DMS79 treated with DMSO at 0.1 percent for 48 hours (cell line): ENCODE measurements at places on chromosomes 2 and 18.

DNA sequence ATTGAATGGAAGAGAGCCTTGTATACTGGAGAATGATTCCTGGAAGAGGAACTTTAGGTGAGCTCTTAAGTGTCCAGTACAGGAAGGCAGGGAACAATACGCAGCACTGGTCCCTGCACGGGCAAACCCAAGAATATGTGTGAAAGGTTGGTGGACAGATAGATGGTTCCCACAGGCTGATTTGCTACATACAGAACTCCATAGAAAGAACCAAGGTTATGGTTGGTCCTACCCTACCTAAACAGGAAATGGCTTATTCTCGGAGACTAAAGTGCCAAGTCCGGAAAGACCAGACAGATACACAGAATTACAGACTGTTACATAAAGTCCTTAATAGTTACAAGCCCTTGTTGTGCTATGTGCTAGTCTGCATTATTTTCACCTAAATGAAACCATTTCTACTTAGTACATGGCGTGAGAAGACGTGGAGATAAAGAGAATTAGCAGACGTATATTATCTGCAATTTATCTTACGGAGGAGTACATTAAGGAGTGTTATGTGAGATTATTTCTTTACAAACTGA is 1.2 kb downstream of the REV1 start:
- peak; percentile 53 for DNase-seq

DNA sequence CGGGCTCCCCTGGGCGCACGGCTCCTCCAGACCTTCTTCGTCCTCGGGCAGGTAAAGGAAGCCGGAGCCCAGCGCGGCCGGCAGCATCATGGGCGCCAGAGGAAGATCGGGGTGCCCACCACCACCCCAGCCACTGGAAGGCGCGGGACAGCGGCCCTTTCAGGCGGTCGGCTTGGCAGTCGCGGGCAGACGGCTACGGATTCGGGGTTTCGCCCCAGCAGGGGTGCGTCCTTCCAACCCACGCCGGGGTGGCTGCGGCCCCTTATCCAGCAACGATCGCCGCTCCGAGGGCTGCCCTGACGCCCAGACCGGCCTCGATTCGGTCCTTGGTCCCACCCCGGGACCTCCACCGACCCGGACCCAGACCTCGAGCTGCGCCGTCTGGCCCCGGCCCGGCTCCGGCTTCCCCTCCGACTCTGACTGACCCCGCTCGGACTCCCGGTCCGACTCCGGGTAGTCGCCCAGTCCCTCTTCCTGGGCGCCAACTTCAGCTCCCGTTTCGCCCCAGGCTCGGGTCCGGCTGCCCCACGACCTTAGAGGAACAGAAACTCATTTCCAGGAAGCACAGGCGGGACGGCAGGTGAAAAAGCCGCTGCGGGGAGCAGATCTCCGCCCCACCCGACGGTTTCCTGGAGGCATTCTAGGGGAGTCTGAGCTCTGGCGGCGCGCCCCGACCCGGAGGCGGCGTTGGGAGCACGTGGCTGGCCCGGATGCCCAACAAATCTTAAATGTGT is 30.2 kb upstream of the SSB start:
- no peak for DNase-seq

GRCh38 chr2:2845806-2846315 is 514.8 kb upstream of the MYT1L start:
- peak; percentile 55 for DNase-seq

DNA sequence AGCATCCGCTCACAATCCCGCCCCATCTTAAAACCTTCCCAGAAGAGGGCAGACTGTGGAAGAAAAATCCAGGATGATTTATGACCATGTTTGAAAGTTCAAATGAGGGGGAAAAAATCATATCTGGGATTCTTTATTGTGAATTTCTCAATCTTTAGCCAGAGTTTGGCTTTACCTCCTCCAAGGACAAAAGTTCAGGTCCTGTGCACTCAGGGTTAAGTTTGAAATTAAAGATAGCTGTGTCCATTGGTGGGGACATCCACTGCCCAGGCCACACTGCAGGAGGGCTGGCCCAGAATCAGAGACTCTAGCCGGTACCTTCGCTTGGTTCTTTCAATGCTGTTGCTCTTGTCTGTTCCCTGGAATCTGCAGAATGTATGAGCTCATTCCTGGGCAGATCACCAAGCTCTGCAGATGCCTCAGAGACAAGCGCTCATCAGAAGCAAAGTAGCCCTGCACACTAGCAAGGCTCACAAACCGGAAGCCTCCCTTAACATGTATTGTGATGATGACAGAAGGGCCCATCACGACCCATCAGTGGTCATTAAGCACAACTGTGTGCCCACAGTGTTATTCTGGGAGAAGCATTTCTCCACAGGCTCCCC is 375.3 kb upstream of the KLHL29 start:
- DNase-seq = no peak

DNA sequence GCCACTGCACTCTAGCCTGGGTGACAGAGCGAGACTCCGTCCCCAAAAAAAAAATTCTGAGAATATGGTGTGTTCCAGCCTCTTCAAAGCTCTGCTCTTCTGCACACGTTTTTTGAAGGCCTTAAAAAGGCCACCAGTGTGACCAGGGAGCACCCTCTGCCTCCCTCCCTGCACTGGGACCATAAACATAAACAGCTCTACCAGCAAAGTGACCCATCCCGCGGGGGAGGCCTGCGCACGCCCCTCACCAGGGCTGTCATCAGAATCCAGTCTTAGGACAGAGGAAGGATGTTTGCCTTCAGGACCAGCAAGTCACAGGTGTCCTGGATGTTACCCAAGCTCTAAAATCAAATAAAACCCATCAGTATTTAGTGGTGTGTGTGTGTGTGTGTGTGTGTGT is 23.2 kb upstream of the B3GNT7 start:
- DNase-seq = no peak

DNA sequence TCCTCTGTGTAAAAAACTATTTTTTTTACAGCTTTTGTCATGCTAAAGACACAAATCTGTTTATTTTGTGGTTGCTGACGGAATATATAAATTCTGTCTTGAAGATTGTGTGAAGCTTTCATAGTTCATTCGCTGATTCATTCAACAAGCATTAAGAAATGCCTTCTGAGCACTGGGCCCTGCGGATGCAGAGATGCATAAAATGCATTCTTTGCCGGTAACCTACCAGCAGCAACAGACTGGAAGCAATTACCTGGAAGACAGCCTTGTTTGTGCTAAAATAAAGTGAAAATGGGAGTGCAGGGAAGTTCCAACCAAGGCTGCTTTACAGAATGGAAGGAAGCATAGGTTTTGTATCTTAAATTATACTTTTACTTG is 119.7 kb downstream of the PMAIP1 start:
- no peak for DNase-seq

DNA sequence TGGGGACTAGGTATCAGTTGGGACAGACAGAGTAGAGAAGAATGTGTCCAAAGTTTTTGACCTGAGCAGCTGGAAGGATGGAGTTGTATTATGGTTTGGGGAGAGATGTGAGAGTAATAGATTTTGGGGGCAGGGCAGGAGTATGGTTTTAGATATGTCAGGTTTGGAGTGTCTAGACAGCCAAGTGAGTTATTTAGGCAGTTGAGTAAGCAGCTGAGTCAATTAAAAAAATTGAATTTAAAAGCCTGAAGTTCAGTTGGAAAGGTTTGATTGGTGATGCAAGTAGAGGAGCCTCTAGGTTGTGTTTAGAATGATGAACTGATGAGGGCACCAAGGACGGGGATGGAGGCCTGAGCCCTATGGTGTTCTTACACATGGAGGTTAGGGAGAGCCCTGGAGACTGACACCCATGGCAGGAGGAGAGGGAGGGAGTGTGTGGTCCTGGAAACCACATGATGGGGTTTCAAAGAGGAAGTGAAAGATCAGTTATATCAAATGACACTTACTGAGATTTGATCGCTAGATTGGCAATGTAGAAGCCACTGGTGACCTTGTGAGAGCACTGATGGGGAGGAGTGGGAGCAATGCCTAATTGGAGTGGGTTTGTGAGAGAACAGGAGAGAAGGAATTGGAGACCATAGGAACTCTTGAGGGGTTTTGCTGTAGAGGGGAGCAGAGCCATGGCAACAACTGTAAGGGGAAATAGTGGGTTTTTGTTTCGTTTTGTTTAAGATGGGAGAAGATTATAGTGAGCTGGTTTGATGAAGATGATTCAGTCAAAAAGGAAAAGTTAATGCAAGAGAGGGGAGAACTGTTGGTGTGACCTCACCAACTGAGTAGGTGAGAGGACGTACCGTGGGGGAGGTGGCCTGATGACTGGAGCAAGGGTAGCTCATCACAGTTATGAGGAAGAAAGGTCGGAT is 10.3 kb downstream of the ITGA6 start:
- DNase-seq = no peak

GRCh38 chr2:88692187-88692586 is 714 bp downstream of the RPIA start:
- no peak for DNase-seq

- no peak for DNase-seq
Measured at GRCh38 chr2:225534697-225535096, 135.2 kb downstream of the NYAP2 start.

- DNase-seq = no peak
Measured at GRCh38 chr2:39490586-39490985, 53.5 kb upstream of the MAP4K3 start.

DNA sequence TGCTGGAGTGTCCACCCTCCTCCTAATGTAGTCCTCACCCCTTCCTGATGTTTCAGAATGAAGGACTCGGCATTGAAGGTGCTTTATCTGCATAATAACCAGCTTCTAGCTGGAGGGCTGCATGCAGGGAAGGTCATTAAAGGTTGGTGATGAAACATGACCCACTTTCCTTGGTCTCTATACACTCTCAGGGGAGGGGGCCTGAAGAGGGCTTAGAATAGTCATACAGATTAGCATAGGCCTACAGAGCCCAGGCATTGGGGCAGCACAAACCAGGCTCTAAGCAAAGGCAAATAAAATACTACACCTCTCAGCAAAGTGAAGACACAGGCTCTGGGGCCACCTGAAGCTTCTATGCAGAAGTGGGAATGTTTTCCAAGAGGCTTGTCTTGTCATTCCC is 1.8 kb downstream of the IL36RN start:
- DNase-seq = no peak

GRCh38 chr2:12428324-12428723 is 288.4 kb upstream of the TRIB2 start:
- DNase-seq = no peak

- DNase-seq = no peak
Measured at GRCh38 chr18:9578306-9578705, 36.1 kb downstream of the PPP4R1 start.

DNA sequence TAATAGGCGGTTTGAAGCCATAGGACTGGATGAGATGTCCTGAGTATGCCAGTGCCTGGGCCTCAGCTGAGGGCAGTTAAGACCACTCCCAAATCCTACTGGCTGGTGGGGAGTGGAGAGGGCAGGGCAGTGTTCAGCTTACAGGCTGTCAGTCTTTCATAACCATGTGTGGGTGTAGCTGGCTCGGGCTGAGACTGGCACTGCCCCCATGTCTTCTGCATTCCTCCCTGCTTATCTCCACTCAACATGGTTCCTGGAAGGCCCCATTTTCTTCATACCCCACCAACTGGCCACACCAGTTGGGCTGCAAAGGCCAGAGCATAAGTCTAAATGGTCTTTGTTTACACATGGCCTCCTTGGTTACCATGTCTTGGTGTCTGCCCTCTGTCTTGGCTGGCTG is 17.2 kb upstream of the IL37 start:
- DNase-seq = no peak

DNA sequence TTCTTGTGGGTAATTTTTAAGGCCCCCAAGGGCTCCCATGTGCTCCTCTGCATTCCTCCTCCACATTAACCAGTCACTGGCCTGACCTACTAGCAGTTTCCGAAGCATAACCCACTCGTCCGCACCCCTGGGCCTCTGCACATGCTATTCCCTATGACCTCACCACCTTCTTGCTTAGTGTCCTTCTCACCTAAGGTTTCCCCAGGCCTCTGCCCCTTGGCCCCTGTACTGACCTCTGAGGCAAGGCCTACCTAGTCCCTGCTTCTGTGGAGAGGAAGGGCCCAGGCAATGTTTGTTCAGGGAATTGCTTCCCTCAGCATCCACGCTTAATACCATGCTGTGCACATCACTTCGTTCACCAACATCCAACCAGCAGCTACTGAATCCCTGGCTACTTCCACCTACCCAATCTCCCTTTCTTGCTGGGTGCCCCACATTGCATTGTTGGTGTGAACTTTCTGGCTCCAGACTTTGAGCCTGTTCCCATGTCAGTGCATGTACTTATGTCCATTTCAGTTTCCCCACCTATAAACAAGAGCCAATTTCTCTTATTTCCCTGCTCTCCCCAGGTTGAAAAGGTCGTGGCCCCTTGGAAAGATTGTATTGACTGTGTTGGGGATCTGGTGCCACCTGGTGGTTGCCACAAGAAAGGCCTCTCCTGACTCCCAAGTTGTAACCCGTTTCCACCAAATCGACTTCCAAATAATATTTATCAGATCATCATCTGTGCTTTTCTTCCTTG is 19.2 kb upstream of the TMEM177 start:
- peak; percentile 40 for DNase-seq

GRCh38 chr18:53458944-53459580 is 765.4 kb downstream of the MBD2 start:
- no peak for DNase-seq

- no peak for DNase-seq
Measured at GRCh38 chr2:187233811-187234210, 214.2 kb downstream of the CALCRL start.

DNA sequence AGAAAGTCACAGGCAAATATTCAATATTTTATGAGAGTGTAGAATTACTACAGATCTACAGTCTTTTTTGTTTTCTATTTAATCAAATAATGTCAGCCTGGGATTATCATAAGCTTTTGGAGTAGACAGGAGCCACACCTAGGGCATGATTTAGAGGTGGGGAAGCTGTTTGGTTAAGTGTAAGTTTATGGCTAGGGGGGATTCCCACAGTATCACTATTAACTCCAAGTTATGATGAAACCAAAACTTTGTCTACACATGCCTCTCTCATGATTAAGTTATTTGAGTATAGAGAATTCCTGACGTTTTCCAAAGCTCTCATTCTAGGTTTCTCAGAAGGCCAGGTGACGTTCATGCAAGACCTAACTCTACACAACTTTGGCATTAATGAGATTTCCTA is 2.1 kb downstream of the SERPINB10 start:
- no peak for DNase-seq

DNA sequence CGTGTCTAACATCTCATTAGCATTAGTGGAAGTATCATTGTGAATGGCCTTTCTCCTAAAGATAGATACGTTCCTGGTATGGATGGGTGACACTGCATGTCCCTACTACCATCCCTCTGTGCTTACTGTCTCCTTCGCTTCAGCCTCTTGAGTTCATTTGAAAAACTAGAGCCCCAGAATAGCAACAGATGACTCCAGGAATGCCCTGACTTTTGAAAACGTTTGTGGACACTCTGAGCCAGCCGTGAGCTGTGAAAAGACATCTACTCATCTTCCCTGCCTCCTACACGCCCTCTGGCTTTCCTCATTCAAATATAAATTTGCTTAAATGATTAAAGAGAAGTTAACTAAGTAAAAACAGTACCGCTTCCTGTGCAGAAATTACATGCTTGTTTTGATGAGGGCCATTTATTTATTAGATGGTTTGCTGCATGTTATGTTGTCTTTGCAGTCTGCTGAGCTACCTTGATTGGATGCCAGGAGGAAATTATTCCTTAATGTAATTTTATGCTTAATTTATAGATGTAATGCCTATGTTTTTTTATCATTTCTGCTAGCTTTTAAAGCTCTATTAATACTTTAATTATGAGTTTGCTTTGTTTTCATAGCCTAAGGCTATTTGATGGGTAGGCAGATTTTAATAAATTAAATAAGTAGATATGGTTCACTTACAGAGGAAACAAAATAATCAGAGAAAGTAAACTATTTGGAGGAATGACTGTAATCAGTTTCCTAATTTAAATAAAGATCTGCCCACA is 32.1 kb upstream of the MYO3B start:
- no peak for DNase-seq

- no peak for DNase-seq
Measured at GRCh38 chr2:30106543-30106942, 40.3 kb upstream of the YPEL5 start.
